ENCODE measurements at places on chromosomes 16 and 17. TPM values are rescaled to one million over a fixed set of nuclear protein-coding genes. Genes with fewer than 3 reads are reported as not detected.

DNA sequence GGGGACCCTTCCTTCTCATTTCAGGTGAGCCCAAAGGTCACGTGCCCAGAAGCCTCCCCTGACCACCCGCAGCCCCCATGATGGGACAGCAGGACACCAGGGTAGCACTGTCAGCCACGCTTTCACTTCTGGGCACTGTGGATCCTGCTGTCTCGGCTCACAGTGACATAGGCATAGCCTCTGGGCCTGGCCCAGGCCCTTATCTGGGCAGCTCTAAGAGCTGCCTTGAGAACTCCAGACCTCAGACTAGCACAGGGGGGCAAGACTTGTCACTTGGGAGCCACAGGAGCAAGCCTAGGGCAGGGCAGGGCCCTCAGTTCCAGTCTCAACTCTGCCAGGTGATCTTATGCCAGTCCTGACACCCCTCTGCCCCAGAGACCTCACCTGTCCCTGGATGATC is 4.7 kb downstream of the NATD1 start:
- H3K27ac ChIP-seq, result no peak overlapping the region
- DNase-seq, result no peak
- peaks cover 17% of the 10 kb centered on the region for H3K4me1 ChIP-seq
- peaks cover 2% of the 10 kb centered on the region for H3K27me3 ChIP-seq

The TEKT1 gene
- total RNA-seq, result not detected

The KRT20 gene
- total RNA-seq, result not detected

The KRT12 gene
- not detected for total RNA-seq

DNA sequence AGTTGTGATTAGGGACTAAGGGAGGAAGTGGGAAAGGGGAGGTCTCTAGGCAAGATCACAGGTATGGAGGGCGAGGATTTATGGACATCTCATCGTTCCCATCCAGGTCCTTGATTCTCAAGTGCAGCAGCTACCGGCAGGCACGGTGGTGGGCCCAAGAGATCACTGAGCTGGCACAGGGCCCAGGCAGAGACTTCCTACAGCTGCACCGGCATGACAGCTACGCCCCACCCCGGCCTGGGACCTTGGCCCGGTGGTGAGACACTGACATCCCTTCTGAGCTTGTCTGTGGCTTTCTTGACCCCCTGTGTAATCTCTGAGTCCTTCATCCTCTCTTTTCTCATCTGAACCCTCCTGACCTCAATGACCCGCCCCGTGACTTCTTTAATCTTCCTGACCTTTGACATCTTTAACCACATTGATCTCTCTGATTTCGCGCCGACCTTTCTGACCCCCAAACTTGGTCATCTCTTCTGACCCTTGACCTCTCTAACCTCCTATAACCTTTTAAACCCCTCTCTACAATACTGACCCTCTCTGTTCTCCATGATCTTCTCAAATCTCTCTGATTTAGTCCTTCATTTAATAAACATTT is 3.8 kb downstream of the PLD2 start:
- H3K27me3 ChIP-seq, result no peaks in the 10 kb centered on the region
- H3K36me3 ChIP-seq, result peaks cover 17% of the 10 kb centered on the region
- peaks cover 12% of the 10 kb centered on the region for H3K4me1 ChIP-seq
- H3K4me3 ChIP-seq, result no peak overlapping the region

The MAP3K14 gene
- total RNA-seq, result 7.6 TPM

The SULT1A4 gene
- 0.38 TPM for total RNA-seq

GRCh38 chr16:83365166-83365565 is 442.6 kb upstream of the HSBP1 start:
- no peak for DNase-seq
- H3K4me3 ChIP-seq, result no peak overlapping the region
- H3K4me1 ChIP-seq, result no peaks in the 10 kb centered on the region
- 0 out of 2 replicates have a peak, but pooled peaks cover 4% of the 10 kb centered on the region for H3K36me3 ChIP-seq
- no peak overlapping the region for H3K27ac ChIP-seq
- H3K27me3 ChIP-seq, result no peaks in the 10 kb centered on the region

The TRIM16 gene
- total RNA-seq, result 27.5 TPM

The TMEM235 gene
- total RNA-seq, result not detected

DNA sequence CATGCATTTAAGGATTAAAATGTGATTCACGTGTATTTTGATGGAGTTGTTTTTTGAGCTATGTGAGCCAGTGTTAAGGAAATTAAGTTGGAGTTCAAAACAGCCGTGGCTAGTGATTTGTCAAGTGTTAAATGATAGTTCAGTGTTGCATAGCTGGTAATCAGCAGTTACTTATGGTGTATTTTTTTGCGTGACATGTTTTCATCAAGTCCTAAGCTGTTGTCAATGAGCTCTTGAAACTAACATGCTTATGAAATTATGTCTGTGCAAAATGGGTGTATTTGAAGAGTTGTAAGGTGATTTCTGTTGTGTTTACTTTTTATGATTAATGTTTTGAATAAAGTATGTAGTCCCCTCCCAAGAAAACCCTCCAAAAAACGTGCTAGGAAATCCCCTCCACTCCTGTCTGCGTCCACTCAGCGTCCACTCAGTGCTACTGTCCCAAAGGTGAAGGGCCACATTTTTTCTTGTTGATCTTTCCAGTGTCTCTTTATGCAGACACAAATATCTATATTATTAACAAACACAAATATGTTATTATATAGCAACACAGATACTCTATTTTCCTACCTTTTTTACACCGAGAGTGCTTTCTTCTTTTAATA is 30.0 kb downstream of the USP10 start:
- no peaks in the 10 kb centered on the region for H3K27me3 ChIP-seq
- H3K4me3 ChIP-seq, result peak overlapping the region; percentile 86
- peaks cover 84% of the 10 kb centered on the region for H3K4me1 ChIP-seq
- DNase-seq, result no peak

The TEX14 gene
- total RNA-seq, result not detected

- H3K4me3 ChIP-seq, result no peak overlapping the region
- peaks cover 24% of the 10 kb centered on the region for H3K4me1 ChIP-seq
- no peak overlapping the region for H3K27ac ChIP-seq
- peaks cover 4% of the 10 kb centered on the region for H3K27me3 ChIP-seq
Measured at GRCh38 chr17:17087424-17088015, 45.3 kb downstream of the MPRIP start.

DNA sequence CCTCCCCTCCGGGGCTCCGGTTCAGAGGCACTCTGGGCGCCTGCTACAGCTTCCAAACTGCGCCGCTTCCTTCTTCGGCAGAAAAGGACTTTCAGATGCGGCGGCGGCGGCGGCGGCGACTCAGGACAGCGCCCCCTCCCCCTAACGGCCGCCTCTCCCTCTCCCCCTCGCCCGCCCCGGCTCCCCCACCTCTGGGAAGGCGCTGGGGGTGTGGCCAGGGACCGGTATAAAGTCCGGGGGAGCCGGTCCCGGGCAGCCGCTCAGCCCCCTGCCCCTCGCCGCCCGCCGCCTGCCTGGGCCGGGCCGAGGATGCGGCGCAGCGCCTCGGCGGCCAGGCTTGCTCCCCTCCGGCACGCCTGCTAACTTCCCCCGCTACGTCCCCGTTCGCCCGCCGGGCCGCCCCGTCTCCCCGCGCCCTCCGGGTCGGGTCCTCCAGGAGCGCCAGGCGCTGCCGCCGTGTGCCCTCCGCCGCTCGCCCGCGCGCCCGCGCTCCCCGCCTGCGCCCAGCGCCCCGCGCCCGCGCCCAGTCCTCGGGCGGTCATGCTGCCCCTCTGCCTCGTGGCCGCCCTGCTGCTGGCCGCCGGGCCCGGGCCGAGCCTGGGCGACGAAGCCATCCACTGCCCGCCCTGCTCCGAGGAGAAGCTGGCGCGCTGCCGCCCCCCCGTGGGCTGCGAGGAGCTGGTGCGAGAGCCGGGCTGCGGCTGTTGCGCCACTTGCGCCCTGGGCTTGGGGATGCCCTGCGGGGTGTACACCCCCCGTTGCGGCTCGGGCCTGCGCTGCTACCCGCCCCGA is at the start of gene IGFBP4:
Gene IGFBP4 (plus strand): TSS at position 255 of the 792 bp plus-strand sequence. CDS start 286 bp downstream, at position 541.
- peak within 1 kb of the TSS; percentile 96 for H3K4me3 ChIP-seq
- peaks cover 38% of the 10 kb centered on the region for H3K4me1 ChIP-seq
- H3K36me3 ChIP-seq, result peaks cover 20% of the 10 kb centered on the region
- peaks cover 4% of the 10 kb centered on the region for H3K27me3 ChIP-seq
- DNase-seq, result peak; percentile 65

DNA sequence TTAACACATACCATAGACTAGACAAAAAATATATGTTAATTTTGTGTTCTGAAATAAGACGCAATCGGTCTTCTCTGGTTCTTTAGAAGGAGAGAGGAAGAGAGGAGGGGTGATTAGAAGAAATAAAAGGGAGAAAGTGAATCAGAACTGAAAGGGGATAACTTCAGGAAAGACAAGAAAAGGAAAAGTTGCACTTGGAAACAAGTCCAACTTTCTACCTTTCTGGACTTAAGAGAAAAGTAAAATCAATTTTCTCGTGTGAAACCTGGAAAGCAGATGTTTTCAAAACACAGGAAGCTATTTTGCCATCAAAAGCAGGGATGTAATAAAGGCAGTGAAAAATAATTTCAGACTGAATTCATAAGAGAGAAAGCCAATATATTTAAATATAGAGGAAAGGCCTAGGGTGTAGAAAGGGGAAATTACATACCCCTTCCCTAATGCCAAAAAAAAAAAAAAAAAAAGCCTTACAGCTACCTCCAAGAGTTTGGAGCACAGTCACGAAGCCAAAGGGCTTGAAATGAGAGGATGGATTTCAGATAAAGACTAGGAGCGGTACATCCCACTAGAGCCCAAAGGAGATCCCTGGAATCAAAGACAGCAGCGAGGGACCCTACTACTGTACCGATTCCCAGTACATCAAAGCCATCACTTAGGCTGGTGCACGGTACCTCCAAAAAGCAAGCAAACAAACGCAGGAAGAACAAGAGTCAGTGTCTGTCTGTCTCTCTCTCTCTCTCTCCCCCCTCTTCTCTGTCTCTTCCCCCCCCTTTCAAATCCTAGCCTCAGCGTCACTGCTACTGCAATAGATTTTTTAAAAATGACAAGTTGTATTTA is 12.1 kb upstream of the ZFHX3 start:
- H3K36me3 ChIP-seq, result no peaks in the 10 kb centered on the region
- no peak for DNase-seq
- H3K27me3 ChIP-seq, result peaks cover 6% of the 10 kb centered on the region
- H3K27ac ChIP-seq, result peak overlapping the region; percentile 87

- H3K4me3 ChIP-seq, result peak overlapping the region; percentile 79
- DNase-seq, result no peak
- H3K27ac ChIP-seq, result peak overlapping the region; percentile 94
- no peaks in the 10 kb centered on the region for H3K36me3 ChIP-seq
- peaks cover 32% of the 10 kb centered on the region for H3K4me1 ChIP-seq
- no peaks in the 10 kb centered on the region for H3K27me3 ChIP-seq
Measured at GRCh38 chr16:89506113-89506504, 2.1 kb upstream of the SPG7 start.

The KRT17 gene
- total RNA-seq, result 0.87 TPM

The OTOA gene
- total RNA-seq, result not detected

GRCh38 chr16:86545954-86546637 is 8.9 kb downstream of the MTHFSD start:
- H3K4me1 ChIP-seq, result no peaks in the 10 kb centered on the region
- H3K4me3 ChIP-seq, result no peak overlapping the region
- H3K27ac ChIP-seq, result no peak overlapping the region
- no peaks in the 10 kb centered on the region for H3K27me3 ChIP-seq
- H3K36me3 ChIP-seq, result peaks cover 24% of the 10 kb centered on the region
- DNase-seq, result no peak

- no peak for DNase-seq
- H3K4me1 ChIP-seq, result no peaks in the 10 kb centered on the region
- H3K4me3 ChIP-seq, result no peak overlapping the region
Measured at GRCh38 chr16:87115646-87116045, 201.5 kb downstream of the C16orf95 start.

Data from HFFc6 (cell line).